Activated T-helper 2 cell treated with anti-CD3 and anti-CD28 coated beads, Interferon-gamma antibody, Interleukin-2, Interleukin-4, amounts not matched to agents 10 μg/mL and 5 μg/mL and 100 μg/mL, durations not matched to agents 14 hours and 24 hours and 36 hours (primary cell): ENCODE measurements at places on chromosomes 16 and 17. TPM values are rescaled to one million over a fixed set of nuclear protein-coding genes. Genes with fewer than 3 reads are reported as not detected.

The KIF2B gene
- not detected in 2 replicates for total RNA-seq

The ASGR1 gene
- 1.7 and 1.8 TPM in 2 replicates for total RNA-seq

The USP6 gene
- 0.07 TPM in 1 of 2 replicates, not detected in the other for total RNA-seq

The TMEM114 gene
- total RNA-seq = not detected in 2 replicates

The SERPINF2 gene
- total RNA-seq = 0.14 TPM in 1 of 2 replicates, not detected in the other

The DDX28 gene
- 19.3 TPM in 2 replicates for total RNA-seq

The IGSF6 gene
- not detected in 2 replicates for total RNA-seq

The CDH5 gene
- not detected in 2 replicates for total RNA-seq

The PIRT gene
- total RNA-seq = not detected in 2 replicates

The PDE6G gene
- total RNA-seq = 11.1 and 15.4 TPM in 2 replicates

The KRTAP2-2 gene
- not detected in 2 replicates for total RNA-seq

The SEZ6L2 gene
- total RNA-seq = 0.11 and 0.55 TPM in 2 replicates

The IRX6 gene
- total RNA-seq = not detected in 2 replicates

The C16orf96 gene
- 0.05 TPM in 1 of 2 replicates, not detected in the other for total RNA-seq

The HOXB1 gene
- not detected in 2 replicates for total RNA-seq

The SPN gene
- total RNA-seq = 254 and 258 TPM in 2 replicates

The TLCD3B gene
- 2.3 and 2.6 TPM in 2 replicates for total RNA-seq

The ZNF594 gene
- total RNA-seq = 8.0 and 8.9 TPM in 2 replicates

The ACSM2A gene
- total RNA-seq = 3.8 and 4.6 TPM in 2 replicates

The NPIPB9 gene
- 3.1 and 4.0 TPM in 2 replicates for total RNA-seq

The CDRT15L2 gene
- total RNA-seq = not detected in 2 replicates
